ENCODE measurements at places on chromosomes 13 and 19.

GRCh38 chr13:60679928-60680694, 283.1 kb downstream of the TDRD3 start:
- DNase-seq = no peak

GRCh38 chr19:18814063-18814462, 17.7 kb upstream of the UPF1 start:
- DNase-seq = no peak

DNA sequence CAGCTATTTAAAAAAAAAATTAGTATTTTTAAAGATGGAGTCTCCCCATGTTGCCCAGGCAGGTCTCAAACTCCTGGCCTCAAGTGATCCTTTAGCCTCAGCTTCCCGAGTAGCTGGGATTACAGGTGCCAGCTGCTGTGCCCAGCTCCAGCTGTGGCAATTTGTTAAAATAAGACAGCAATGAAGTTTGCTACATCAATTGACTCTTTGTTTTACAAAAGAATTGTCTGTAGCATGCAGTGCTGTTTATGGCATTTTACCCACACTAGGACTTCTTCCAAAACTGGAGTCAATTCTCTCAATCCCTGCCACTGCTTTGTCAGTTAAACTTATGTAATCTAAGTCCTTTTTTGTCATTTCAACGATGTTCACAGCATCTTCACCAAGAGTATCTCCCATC, 49.3 kb downstream of the NDFIP2 start:
- DNase-seq = no peak

- DNase-seq = no peak
These were observed 32.5 kb downstream of the BRD4 start for GRCh38 chr19:15299568-15300409.

DNA sequence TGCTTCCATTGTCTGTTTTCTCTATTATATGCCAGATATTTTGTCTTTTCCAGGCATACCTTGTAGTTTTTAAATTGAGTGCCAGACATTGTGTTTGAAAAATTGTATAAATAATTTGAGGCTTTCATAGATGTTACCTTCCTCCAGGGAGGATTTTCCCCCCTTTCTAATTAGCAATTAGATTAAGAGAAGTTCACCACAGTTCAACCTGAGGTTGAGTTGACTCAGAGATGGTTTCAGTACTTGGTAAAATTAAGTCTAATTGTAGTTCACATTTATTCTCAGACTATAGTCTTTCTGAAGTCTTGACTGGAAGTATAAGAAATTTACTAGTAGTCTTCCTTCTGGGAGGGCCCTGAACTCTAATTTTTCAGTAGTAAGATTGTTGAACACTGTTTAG, 104.1 kb upstream of the SCEL start:
- no peak for DNase-seq

- DNase-seq = no peak
These were observed 79.8 kb upstream of the NBEA start for GRCh38 chr13:34862311-34862710.

GRCh38 chr19:7831452-7831851, 1.4 kb downstream of the EVI5L start:
- DNase-seq = no peak

- DNase-seq = no peak
These were observed 77.4 kb upstream of the RNF113B start for GRCh38 chr13:98254513-98254912.

DNA sequence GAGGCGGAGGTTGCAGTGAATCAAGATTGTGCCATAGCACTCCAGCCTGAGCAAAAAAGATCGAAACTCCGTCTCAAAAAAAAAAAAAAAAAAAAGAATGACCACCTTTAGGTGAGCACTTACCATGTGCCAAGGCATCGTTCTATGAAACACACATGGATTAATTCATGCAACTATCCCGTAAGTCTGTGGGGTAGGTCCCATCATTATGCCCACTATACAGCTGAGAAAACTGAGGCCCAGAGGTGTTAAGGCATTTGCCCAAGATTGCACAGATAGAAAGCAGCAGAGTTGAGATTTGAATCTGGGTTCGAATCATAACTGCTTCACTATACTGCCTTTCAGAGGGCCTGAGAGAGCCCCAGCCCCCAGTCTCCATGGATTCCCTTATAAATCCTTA, 2.3 kb downstream of the GMFG start:
- no peak for DNase-seq

GRCh38 chr13:22099585-22099984, 428.7 kb downstream of the FGF9 start:
- no peak for DNase-seq

DNA sequence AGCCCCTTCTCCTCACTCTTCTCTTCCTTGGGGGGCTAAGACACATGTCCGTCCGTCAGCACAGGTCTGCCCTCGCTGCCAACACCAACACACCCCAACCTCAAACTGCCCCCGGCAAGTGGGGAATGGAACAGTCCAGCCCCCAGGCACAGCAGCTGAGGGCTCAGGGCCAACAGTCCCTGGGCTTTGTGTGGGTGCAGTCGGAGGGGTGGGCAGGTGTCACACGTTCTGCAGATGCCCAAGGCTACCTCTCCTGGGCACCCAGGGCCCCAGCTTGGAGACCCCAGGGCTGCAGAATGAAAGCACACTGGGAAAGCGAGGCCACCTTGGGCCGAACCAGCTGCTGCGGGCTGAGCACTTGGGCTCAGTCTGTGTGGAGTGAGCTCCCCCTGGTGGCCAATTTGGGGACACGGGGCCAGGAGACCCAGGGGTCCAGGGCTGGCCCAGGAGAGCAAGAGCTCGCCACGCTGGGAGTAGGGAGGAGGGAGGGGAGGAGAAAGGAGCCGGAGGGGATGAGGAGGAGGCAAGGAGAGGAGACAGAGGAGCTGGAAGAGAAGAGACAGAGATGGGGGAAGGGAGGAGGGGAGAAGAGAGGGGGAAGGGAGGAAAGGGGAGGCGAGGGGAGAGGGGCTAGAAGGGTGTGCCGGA, 14.0 kb upstream of the ATP8B3 start:
- no peak for DNase-seq

DNA sequence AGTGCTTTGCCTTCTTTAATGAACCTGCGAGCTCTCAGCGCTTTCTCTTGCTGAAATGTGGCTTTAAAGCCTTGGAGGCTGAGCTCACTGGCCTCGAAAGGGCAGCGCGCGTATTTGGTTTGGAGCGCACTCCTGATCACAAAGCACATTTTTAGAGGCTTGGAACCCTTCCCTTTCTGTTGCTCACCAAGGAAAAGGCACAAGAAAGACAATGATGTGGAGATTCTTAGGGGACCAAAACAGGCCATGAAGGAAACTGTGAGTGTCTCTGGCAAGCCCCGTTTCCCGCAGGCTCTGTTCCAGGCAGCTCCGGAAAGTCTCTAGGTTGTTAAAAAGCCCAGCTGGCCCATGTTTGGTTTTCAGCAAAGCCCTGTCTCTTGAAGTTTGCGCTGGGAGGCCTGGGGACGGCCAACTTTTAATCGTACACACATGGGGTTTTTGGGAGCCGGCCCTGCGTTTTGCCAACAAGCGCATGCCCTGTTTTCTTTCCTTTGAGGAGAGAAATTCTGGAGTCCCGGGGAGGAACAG, 9.4 kb upstream of the SPC24 start:
- no peak for DNase-seq

- no peak for DNase-seq
These were observed 16.3 kb downstream of the METTL21C start for GRCh38 chr13:102678339-102679107.

DNA sequence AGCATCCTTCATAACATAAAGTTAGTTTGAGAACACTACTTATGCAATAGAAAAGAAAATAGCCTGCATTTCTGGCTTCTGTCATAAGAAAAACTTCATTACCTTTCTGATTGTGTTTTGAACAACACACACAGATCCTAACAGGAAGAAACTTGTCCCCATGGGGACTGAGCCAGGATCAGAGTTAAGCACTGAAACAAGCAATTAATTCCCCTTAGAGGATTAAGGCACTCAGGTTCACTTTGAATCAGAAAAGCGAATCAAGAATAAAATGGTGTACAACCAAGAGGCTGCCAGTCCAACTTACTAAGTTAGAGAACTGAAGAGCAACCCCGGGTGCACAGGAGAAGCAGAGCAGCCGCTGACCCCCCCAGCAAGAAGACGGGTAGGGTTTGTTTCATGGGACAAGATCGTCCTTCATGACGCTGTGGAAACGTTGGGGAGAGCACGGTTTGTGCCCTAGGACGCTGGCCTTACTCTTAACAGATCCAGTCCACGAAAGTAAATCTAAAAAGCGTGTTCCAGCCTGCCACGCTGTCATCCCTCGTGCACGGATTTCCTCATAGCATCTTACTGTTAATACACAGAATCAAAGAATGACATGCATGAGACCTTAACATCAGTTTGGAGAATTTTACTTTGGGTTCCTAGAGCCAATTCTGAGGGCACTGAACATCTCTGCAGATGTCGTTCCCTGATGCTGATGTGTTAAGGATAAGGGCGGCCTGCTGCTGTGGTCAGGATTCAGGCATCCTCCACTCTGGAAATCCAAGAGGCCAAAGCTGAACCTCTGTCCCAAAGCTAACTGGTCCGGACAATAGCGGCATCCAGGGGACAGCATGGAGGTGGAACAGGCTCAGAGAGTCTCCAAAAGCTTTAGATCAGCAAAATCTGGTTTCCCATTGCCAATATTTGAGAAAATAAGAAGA, 46.4 kb downstream of the GGACT start:
- no peak for DNase-seq

GRCh38 chr19:36460046-36460445, 29.3 kb downstream of the ZNF566 start:
- no peak for DNase-seq

DNA sequence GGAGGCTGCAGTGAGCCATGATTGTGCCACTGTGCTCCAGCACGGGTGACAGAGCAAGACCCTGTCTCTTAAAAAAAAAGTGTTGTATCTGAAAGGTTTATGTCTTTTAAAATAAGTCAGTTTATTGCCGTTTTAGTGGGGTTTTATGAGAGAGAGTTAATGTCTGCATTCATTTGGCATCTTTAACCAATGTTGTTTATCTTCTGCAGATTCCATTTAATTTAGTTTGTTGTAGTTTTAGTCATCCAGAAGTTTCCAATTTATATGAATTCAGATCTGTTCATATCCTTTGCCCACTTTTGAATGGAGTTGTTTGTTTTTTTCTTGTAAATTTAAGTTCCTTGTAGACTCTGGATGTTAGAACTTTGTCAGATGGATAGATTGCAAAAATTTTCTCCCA, 36.7 kb upstream of the LPAR6 start:
- DNase-seq = no peak

GRCh38 chr13:24251525-24251924, 57.9 kb upstream of the C1QTNF9 start:
- DNase-seq = no peak

DNA sequence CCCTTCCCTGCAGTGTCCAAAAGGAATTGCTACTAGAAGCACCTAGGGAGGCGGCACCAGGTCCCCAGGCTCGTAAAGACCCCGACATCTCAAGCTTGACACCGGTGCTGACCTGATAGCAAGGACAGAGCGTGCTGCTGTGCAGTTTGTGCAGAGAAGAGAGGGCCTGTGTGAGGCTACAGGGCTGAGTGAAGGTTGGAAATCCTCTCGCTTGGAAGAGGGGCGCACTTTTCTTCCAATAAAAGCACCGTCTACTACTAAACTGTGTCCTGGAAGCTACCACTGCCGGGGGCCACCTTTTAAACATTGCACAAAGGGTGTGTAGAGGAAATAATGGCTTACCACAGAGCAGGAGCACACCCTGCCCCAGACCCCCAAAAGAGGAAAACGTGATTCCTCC, 11.0 kb downstream of the TMEM272 start:
- DNase-seq = no peak

- no peak for DNase-seq
These were observed 1.7 kb downstream of the SLC7A1 start for GRCh38 chr13:29593605-29594297.

- DNase-seq = no peak
These were observed 31.4 kb downstream of the CERS4 start for GRCh38 chr19:8240274-8241229.

DNA sequence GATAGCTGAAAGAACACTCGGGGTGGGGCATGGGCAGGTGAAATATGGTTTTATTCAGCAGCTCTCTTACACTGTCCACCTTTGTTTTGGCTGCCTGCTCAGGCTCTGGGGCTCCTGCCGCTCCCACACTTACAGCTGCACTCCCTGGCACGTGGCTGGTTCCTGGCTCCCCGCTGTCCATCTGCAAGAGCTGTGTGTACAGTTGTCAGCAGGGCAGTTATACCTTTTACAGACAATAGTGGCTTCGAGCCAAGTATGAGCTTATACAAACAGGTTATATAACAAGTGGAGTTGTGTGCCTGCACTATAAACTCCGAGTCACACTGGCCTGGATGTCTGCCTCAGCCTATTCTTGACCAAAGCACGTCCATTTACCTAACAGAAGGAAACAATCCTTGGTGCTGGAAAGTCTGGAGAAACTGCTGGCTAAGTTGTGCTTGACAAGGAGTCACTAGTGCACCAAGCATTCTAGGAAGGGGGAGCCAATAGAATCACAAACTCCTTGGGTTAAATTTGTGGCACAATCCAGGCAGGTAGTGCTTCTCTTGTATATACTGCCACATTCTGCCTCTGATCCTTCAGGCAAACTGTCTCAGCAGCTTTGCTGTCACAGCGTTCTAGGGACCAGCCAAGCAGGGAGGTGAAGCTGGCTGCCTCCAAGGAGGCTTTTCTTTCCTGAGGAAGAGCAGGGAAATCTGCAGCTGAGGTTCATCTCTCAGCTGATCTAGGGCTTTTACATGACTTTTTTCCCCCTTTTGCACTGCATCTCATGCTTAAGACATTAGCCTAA, 68.2 kb downstream of the NHLRC3 start:
- DNase-seq = no peak

- no peak for DNase-seq
These were observed 9.5 kb downstream of the MIER2 start for GRCh38 chr19:335072-335471.

GRCh38 chr19:48635966-48636858, 967 bp downstream of the DBP start:
- DNase-seq = no peak

GRCh38 chr19:14164082-14164481, 27.7 kb upstream of the ASF1B start:
- no peak for DNase-seq

DNA sequence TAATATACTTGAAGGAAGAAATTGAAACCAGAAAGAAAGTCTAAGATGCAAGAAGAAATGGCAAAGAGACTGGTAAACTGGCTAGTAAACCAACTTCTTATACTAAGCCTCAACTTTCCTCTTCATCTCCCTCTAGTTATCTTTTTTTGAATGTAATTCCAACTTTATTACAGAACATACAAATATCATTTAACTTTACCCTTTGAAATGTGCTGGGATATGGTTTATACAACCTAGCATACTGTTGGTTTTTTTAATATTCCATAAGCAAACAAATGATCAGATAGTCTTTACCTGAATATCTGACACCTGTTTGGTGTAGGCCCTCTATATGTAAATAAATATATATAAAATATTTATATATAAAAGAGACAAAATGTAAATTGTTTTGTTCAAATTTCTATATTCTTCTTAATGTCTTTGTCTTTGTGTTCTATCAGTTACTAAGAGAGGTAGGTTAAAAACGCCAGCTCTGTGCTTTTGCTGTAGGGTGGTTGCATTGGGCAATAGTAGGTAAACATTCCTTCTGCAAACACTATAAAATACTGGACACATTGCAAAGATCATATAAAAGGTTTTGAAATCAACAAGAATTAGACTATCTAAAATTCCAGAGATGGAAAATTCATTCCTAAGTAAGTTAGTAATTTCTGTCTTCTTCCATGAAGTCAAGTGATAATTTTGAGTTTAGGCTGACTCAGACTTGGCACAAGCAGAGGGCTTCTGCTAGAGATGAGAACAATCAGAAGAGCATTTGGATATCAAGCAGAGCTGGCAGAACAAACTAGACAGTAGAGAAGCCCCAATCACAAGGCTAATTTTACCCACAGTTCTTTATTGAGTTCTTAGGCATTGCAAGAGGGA, 383.3 kb downstream of the RFC3 start:
- no peak for DNase-seq

- no peak for DNase-seq
These were observed 624.8 kb downstream of the DACH1 start for GRCh38 chr13:71242201-71242600.

All from cortex of kidney (tissue), 1 donor.